ENCODE measurements at places on chromosomes 7 and 10.

- DNase-seq: no peak
Observed at GRCh38 chr10:44391981-44392380, 7.1 kb upstream of the CXCL12 start.

GRCh38 chr10:90424730-90425129 is 433.1 kb downstream of the HTR7 start:
- DNase-seq: no peak

DNA sequence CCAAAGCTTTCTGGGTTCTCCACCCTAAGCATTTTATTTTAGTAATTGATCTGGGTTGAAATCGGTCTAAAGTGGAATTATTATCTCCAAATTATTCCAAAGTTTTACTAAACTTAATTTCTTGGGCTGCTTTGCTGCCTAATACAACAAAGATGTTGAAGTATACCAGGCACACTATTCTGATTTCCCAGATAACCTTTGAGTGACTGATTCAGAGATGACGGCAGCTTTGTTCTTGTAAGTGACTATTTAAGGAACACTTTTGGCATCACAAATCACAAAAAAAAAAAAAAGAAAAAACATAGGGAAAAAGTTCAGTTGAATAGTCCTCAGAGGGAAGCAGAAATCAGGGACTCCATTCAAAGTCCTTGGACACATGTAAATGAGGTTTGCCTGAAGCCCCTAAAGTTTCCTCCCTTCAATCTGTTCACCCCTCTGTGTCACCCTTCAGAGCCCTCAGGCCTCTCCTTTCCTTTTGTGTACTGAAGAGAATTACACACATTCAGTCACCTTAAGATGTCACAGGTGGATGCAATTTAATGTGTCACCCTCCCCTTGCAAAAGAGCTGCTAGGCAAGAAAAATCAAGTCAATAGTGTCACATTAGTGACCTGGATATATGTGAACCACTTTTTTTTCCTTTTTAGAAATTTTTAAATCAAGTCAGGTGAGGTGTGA is 81.5 kb downstream of the RTKN2 start:
- DNase-seq: no peak

DNA sequence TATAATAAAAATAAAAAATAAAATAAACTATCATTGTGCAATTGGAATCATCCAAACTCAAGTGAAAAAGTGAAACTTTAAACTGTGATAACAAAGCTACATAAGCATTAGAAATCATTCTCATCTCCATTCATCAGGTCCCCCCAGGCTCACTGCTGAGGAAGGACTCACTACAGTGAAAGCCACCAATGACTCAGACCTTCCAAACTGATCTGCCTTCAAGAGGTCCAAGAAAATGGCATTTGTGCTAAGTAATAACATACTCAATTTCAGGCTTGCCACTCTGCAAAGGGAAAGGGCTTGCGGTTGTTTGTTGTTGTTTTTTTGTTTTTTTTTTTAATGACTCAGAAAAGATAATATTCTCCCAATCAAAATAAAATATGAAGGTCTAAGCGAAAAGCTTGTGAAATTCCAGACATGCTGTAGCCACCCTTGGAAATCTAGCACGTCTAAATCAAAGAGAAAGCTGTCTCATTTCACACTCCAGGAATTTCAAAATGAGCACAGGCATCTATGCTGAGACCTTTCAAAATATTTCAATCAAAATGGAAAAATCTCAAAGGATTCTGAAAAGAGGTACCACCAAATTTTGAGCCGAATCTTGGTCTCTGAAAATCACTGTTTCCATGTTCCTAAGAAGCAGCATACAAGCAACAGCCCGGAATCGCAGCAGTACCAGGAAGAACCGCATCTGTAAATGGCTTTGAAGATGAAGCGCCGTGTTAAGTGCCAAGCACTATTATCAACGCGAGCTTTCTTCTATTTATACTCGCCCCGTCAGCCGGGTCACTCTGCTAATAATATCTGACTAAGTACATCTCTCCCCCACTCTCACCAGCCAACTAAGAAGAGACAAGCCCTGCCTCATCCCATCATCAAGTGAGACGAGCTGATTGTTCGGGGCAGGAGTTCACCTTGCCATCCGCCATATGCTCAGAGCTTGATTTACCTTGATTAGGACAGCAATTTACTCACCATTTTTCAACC is 13.5 kb downstream of the SFMBT2 start:
- no peak for DNase-seq

- no peak for DNase-seq
Observed at GRCh38 chr10:3761021-3761686, 23.9 kb downstream of the KLF6 start.

DNA sequence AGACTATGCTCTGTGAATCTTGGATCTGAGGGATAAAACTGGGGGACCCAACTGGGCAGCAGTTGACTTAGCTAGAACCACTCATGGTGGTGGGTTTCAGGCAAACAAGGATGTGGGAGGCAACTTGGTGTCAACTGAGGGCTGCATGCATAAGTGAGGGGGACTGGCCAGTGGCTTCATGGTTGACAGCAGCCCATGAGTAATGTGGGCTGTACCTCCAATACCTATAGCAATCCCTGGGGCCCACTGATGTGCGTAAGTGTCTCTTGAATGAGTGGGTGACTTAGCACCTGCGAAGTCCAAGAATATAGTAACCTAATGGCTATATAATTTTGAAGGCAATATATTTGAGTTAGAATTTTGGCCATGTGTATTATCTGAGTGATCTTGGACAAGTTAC is 13.7 kb upstream of the MAP3K8 start:
- no peak for DNase-seq

DNA sequence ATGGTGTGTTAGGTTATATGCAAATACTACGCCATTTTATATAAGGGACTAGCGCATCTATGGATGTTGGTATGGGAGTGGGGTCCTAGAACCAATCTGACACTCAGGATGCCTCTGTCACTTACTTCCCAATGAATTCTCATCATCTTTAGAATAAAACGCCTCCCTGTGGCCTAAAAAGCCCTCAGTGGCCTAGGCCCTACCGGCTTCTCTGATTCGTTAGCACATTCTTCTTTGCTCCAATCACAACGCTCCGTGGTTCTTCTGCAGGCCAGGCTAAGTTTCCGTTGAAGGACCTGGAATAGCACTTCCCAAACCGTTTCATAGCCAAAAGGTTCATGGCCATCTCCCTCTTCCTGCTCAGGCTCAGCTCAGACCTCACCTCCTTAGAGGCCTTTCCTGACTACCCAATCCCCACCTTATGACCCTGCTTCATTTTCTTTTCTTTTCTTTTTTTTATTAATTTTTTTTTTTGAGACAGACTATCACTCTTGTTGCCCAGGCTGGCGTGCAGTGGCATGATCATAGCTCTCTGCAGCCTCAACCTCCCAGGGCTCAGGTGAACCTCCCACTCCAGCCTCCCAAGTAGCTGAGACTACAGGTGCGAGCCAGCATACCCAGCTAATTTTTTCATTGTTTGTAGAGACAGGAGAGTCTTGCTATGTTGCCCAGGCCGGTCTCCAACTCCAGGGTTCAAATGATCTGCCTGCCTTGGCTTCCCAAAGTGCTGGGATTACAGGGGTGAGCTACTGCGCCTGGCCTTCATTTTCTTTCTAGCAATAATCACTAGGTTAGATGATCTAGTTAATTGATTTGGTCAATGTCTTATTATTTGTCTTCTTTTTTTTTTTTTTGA is 24.5 kb upstream of the YWHAG start:
- no peak for DNase-seq

- no peak for DNase-seq
Observed at GRCh38 chr7:44434201-44434600, 56.3 kb downstream of the NUDCD3 start.

DNA sequence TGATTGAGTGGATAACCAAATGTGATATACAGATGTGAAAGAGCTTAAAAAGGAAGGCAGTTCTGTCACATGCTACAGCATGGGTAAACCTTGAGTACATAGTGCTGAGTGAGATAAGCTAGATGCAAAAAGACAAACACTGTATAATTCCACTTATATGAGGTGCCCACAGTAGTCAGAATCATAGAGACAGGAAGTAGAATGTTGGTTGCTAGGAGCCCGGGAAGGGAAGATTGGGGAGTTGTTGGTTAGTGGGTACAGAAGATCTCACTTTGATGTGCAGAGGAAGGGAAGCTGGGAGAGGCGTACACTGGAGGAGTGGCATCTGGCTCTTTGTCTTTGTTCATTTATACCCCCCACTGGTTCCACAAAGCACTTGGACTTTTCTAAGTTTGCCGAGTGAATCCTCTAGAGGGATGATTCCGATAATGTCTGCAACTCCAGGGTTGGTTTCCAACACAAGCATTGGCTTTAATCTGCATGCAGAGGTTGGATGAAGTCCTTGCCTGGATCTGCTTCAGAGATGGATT is 39.5 kb downstream of the TSPAN14 start:
- DNase-seq: no peak

DNA sequence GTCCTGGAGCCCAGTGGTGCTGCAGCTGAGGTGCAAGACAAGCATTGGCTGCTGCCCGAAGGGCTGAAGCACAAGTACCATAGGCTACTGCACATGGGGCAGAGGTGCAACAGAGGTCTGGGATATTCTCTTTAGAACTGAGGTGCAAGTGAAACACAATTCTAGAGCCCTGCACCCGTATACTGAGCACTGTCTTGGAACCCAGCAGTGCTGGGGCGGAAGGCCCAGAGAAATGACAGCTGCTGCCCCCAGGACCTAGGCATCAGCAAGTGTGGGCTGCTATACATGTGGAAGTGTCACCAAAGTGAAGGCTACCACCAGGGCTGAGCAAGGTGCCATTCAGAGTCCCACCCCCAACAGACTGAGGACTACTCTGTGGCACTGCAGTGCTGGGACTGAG is 393.6 kb upstream of the STEAP1 start:
- no peak for DNase-seq

DNA sequence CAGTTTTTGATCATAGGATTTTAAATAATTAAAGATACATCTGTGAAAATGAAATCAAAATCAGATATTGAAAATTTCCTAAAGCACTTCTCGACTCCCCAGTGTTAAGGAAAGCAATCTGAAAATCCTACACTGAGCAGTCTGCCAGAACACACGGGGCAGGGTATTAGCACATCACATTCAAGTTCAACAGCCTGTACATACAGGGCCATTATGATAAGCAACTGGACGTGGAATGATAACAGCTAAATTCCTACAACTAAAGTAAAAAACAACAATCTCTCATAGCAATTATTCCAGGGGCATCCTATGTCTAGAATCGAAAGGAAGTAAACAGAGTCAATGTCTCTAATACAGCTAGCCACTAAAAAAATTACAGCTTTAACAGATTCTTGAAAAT is 31.7 kb downstream of the TRDMT1 start:
- no peak for DNase-seq

- DNase-seq: no peak
Observed at GRCh38 chr10:52092390-52092789, 221.7 kb upstream of the DKK1 start.

- no peak for DNase-seq
Observed at GRCh38 chr7:158414002-158414401, 173.6 kb downstream of the PTPRN2 start.

DNA sequence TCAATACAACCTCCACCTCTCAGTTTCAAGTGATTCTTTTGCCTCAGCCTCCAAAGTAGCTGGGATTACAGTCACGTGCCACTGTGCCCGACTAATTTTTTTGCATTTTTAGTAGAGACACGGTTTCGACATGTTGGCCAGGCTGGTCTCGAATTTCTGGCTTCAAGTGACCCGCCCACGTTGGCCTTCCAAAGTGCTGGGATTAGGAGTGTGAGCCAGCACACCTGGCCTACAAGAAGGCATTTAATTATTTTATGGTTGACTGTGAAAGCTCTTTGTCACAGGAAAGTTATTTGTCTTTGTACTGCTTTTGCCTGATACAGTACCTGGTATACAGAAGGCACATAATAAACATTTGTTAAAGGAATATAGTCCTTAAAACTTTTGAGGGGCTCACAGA is 12.9 kb downstream of the MYOZ1 start:
- no peak for DNase-seq

- DNase-seq: no peak
Observed at GRCh38 chr7:98930921-98931320, 52.6 kb downstream of the TRRAP start.

- DNase-seq: no peak
Observed at GRCh38 chr7:3431306-3431705, 130.3 kb downstream of the SDK1 start.

GRCh38 chr7:99928994-99929729 is at the start of gene GJC3:
Gene GJC3 (minus strand): TSS chr7:99929620. CDS start chr7:99929620, 0 bp downstream.
- peak; percentile 10 for DNase-seq

DNA sequence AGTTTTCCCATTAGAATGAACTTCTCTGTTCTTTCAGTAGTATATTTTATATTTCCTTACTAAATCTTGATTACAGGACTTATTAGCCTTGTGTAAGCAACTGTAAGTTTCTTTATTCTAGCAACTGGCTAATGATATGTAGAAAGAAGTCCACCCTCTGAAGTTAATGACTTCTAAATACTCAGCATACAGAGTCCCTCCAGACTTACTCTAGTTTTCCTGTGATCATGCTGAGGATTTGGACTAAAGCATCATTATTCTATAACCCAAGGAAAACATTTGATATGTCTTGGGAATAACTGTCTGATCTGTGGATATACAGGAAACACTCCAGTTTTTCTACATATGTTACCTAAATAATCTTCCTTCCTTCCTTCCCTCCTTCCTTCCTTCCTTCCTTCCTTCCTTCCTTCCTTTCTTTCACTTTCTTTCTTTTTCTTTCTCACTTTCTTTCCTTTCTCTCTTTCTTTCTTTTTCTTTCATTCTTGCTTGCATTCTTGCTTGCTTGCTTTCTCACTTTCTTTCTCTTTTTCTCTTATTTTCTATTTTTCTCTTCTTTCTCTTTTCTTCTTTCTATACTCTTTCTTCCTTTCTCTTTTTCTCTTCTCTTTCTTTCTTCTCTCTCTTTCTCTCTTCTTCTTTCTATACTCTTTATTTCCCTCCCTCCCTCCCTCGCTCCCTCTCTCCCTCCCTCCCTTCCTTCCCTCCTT is 297.6 kb upstream of the MTPN start:
- DNase-seq: no peak

- no peak for DNase-seq
Observed at GRCh38 chr10:18868919-18869318, 179.7 kb upstream of the MALRD1 start.

DNA sequence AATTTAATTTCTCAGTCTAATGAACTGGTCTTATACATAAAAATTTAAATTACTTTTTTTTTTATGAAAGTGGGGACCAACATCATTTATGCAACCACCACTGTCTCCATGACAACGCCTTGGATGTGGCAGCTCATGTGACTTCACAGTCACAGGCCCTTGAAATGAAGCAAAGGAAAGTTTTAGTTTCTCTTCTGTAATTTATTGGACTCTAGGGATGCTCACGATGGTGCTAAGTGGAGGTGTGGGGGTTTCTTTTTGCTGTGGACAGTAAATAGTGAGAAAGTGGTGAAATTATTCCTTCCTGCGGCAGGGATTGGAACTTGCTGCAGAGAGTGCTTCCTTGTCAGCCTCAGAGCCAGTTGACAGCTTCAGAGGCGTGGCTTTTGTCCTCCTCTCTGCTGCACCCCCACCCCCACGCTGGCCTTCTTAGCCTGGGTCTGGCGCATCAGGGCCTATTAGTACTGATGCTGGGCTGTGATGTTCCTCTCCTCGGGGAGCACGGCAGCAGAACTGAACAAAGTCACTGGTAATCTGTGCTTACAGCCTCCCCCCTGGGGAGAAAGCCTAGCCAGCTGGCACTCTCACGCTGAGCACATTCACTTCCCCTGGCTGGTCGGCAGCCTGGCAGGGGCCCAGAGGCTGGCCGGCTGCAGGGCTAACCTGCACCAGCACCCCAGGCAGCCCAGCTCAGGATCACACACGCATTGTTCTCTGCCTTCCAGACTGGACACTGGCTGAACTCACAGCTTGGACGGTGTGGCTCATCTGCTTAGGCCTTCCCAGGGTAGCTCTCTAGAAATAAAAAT is 517.5 kb upstream of the GALNT17 start:
- no peak for DNase-seq

Measured in right renal cortex interstitium (tissue), 3 donors.